Left cardiac atrium (tissue), 4 donors: ENCODE measurements at places on chromosomes 1 and 21. TPM values are rescaled to one million over a fixed set of nuclear protein-coding genes. Genes with fewer than 3 reads are reported as not detected.

GRCh38 chr21:26739189-26739588 is 106.0 kb downstream of the ADAMTS1 start:
- no peak for DNase-seq

- DNase-seq: no peak
These were observed 127.5 kb downstream of the RHOU start for GRCh38 chr1:228862542-228863505.

The IL20 gene
- total RNA-seq: not detected

DNA sequence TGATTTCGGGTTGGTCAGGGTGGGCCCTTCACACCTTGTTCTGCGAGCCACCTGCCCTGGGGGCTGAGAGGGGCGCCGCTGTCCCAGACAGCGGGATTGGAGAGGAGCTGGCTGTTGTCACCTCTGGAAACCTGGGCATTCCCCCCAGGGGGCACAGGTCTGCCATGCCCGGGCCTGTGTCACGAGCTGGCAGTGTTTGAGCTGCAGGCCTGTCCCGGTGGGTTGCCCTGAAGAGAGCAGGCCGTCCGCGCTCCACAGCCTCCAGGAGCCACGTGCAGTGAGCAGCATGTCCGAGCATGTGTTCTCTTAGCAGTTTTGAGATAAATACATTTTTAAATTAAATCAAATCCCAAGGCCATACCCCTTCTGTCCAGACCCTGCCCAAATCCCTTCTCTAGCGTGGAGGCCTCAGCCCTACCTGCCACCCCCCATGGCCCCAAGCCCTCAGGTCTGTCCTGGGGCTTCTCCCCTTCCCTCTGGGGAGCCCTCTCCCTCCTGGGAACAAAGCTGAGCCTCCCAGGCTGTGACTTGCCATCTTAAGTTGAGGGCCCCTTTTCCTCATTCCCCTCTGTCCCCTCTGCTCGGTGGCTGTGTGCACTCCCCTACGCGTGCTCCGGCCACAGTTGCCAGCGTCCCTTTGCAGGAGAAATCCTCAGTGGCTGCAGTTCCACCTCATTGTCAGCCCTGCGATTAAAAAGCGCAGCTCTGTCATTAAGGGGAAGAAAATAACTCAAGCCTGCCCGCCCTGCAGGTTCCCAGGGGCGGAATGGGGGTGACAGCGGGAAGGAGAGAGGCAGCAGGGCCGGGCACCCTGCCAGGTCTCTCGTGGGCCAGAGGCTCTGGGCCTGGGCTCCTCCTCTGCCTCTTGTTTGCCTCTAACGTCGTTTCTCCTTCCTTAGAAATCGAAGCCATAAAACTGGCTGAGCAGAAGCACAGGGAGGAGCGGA is 26.6 kb downstream of the SLX9 start:
- DNase-seq: peak; percentile 75

DNA sequence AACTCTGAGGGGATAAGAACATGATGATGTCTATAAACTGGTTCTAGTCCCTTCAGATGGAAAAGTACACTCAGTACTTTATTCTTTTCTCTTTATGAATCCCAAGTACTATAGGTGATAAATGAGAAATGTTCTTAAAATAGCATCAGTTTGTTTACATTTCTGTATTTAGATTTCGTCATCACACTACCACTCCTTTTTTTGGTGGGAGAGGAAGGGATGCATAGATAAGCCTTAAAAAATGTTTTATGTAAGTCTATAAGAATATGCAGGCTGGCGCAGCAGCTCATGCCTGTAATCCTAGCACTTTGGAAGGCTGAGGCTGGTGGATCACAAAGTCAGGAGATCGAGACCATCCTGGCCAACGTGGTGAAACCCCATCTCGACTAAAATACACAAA is 144.8 kb downstream of the USP25 start:
- no peak for DNase-seq
